ENCODE measurements at places on chromosomes 1 and 21.
A peak's percentile ranks its signal among the peaks of the same experiment; 100 is the strongest.

- peak; percentile 31 for DNase-seq
These were observed 16.2 kb downstream of the LAPTM5 start for GRCh38 chr1:30741239-30741894.

GRCh38 chr1:87880764-87881163 lies 552.1 kb downstream of the LMO4 start:
- DNase-seq, result no peak

GRCh38 chr21:30337772-30338171 lies 278 bp upstream of the KRTAP27-1 start:
- no peak for DNase-seq

GRCh38 chr1:235972311-235972689 lies 92.6 kb downstream of the NID1 start:
- DNase-seq, result no peak

- no peak for DNase-seq
These were observed 1.3 kb downstream of the KRTAP12-4 start for GRCh38 chr21:44653123-44653522.

- DNase-seq, result no peak
These were observed 11.6 kb upstream of the SERBP1 start for GRCh38 chr1:67441739-67442281.

DNA sequence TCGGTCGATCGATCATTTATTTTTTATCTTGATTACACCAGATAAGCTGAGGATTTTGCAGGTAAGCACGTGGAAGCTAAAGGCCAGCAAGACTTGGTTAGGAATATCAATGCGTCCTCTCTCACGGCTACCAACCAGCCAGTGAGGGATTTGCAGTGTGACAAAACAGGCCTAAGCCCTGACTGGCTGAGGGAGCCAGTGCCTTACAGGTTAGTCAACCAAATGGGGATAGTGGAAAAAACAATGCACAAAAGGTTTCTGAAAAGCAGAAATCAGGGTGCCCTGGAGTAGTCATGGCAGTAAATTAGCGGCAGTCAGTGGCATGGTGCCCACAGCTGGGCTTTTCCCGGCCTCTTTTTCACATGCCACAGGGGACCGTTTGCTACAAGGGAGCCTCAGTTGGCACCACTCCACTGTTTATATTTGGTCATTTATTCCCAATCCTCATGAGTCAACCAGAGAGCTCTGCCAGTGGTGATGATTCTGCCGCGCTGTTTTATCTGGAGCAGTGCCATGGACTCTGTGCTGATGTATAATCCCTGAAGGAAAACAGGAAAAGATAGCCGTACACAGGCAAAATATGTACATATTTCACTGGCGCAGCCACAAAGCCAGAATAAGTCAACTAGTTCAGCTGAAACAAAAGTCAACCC lies 167.6 kb downstream of the RHOU start:
- no peak for DNase-seq

DNA sequence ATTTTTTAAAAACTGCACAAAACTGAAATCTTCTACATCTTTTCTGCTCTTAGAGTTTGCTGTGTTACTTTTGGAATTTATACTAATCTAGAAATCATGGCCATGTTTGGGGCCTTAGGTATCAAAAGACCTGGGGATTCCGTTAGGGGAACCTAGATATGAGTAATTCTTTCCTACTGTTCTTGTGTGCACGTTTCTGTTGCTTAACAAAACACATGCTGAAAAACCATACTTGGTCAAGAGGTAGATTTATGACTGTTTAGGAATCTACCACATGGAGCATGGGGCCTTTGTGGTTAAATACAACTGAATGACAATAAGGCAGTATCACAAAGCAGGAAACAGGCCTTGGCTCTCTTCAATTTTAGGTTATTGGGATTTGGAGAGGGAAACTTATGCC lies 291.9 kb upstream of the USP25 start:
- DNase-seq, result no peak

GRCh38 chr1:67919274-67920072 lies 86.2 kb upstream of the GNG12 start:
- DNase-seq, result no peak

- no peak for DNase-seq
These were observed 22.8 kb upstream of the RGS1 start for GRCh38 chr1:192552760-192553191.

DNA sequence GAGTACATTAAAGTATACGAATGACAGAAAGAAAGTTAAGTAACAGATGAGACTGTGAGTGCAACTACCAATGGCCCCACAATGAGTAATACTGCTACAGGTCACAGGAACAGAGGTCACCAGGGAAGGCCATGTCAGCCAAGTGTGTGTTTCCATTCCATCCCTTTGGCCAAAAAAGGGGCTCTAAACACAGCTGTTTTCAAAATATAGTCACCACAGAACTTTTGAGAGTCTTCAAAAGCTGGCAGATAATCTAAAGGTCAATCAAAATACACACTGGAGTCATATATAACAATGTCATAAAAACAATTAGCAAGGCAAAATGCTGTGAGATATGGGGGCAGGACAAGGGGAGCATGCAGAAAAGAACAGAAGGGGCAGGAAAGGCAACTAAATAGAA lies 10.2 kb downstream of the USP24 start:
- DNase-seq, result no peak

- no peak for DNase-seq
These were observed 150.7 kb upstream of the CD34 start for GRCh38 chr1:208061632-208062031.

GRCh38 chr1:6638226-6638625 lies 13.6 kb downstream of the THAP3 start:
- DNase-seq, result no peak

GRCh38 chr1:246267896-246268295 lies 239.2 kb downstream of the SMYD3 start:
- DNase-seq, result no peak

DNA sequence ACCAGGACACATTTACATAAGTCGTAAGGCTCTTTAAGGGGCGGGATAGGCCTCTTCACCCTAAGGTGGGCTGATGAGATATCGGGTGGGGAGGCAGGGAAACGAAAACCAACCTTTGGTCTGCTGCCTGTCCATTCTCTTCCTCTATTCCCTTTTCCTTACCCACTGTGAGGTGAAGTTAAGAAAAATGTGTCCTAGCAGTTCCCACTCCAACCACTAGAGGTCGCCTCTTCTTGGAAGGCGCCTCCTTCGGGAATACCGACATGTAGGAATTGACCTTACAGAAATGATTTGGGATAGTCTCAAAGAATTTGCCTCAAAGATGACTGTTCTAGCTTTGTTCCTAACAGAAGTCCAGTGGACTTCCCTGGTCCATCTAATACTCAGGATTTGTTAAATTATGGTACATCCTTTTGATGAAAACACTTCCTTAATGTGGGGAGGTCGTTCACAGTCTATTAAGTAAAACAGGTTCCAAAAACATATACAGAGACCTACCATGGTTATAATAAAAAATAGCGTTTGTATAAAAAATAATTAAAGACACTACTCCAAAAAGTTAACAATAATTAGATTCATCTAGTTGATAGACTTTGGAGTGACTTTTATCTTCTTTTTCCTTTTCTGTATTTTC lies 14.1 kb downstream of the AZIN2 start:
- peak; percentile 19 for DNase-seq

GRCh38 chr1:96722161-96722922 lies 758 bp downstream of the PTBP2 start:
- DNase-seq, result peak; percentile 45

GRCh38 chr1:204714194-204714860 lies 28.8 kb upstream of the LRRN2 start:
- no peak for DNase-seq

- no peak for DNase-seq
These were observed 51.7 kb downstream of the COL24A1 start for GRCh38 chr1:86104606-86105532.

DNA sequence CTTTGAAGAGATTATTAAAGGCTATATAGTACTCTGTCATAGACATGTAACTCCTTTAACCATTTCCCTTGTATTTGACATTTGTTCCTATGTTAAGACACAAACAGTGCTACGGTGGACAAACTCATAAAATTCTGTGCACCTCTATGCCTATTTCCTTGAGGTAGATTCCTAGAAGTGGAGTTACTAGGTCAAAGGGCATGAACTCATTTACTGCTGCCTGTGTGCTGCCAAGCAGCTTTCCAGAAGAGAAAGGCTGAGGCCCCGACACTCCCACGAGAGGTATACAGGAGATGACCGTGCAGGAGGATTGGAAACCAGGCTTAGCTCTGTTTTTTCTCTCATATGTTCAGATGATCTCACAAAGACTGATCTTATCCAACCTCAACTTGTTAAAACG lies 34.4 kb upstream of the TENT5C start:
- DNase-seq, result no peak

- DNase-seq, result no peak
These were observed 19.7 kb downstream of the SLC2A1 start for GRCh38 chr1:42938645-42939615.

Measured in SW 1271 (cell line).